ENCODE measurements at places on chromosomes 5 and 9.

- no peak for DNase-seq
Measured at GRCh38 chr9:124197177-124198095, 60.3 kb upstream of the NEK6 start.

DNA sequence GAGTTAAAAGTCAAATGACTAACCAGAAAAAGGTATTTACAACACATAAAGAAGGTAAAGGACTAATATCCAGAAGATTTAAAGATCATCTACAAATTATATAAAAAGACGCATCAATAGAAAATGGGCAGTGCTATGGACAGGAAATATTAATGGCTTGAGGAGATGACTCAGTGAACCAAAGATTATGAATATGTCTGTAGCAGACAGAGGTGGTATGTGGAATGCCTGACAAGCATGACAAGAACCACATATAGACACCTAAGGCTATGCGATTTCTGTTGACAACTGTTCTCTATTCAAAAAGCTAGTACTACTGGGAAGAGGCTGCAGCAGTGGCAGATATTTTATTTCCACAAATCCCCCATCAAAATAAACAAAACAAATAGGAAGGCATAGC lies 177.0 kb upstream of the SH3GL2 start:
- DNase-seq, result no peak

DNA sequence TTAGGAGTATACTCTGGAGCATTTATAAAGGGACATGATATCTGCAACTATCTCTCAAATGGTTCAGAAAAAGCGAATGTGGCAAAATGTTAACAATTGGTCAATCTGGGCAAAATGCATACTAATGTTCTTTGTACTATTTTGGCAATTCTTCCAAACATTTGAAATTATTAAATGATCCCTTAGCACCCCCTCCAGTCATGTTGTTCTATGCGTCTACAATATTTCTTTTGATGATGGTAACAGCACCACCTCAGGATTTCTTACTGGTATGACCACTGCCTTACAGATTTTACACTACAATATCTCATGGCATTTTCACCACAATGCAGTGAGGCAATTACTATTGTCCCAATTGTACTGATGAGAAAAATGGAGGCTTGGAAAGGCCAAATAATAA lies 52.9 kb upstream of the TRIO start:
- no peak for DNase-seq

DNA sequence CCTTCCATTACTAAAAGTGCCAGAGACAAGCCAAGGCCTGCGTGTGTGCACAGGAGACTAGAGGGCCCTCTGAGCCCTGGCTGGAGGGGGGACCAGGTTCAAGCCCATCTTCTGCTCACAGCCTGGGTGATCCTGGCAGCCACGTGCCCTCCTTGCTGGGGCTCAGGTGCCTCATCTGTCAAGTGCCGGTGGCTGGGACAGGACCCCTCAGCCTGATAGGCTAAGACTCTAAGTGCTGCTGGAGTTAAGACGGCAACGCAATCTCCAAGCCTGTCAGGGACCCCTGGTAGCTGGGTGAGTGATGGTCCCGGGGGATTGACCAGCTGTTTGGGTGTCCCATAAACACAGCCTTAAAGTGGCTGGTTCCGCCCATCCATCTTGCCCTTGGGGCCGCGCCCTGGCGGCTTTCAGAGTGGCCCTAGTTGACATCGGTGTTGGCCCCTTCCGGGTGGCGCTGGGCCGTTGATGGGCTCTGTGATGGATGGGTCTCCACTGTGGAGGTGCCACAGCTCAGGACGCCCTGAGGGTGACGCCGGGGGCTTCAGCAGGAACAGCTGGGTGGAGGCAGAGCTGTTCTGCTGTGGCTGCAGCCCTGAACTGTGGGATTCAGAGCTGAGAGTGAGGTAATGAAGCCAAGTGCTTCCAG lies 136.2 kb downstream of the BARX1 start:
- DNase-seq, result no peak
